ENCODE measurements at places on chromosomes 7 and 10.

GRCh38 chr7:84786073-84786472 lies 400.8 kb downstream of the SEMA3D start:
- no peak for DNase-seq

DNA sequence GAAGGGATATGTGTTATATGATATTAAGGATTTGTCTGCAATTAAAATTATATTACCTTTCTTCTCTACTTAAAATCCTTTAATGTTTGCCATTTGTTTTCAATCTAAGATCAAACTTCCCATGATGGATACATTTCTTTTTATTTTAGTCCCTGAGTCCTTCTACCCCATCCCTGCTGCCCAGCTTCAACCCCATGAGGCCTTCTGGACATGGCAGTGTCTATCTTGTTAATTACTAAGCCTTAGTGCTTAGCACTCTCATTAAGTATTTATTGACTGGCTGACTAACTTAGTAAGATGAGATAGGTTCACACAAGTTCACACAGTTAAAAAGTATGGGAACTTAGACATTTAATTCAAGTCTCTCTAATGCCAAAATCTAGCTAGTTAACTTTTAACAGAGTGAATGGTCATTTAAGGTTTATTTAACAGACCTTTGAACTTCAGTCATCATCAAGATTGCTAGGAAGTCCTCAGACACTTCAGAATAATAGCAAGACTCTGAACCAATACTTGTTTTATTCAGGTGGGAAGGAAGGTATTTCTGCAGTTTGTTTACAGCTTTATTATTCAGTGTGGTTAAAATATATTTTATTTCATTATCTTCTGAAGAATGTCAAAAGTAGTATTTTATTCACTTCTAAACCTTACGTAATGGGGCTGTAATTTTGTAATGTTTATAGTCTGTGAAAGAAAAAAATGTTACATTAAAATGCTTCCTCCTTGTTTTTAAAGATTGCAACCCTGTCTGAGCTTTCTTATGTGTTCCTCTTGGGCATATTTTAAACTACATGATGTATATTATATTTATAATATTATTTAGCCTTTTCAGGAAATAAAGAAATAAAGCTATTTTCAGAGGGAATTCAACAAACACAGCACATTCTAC lies 848.9 kb downstream of the REEP3 start:
- DNase-seq, result no peak

- no peak for DNase-seq
These were observed 425.0 kb downstream of the PHTF2 start for GRCh38 chr7:78223598-78223997.

GRCh38 chr10:119348516-119349240 lies 141.3 kb downstream of the GRK5 start:
- no peak for DNase-seq

DNA sequence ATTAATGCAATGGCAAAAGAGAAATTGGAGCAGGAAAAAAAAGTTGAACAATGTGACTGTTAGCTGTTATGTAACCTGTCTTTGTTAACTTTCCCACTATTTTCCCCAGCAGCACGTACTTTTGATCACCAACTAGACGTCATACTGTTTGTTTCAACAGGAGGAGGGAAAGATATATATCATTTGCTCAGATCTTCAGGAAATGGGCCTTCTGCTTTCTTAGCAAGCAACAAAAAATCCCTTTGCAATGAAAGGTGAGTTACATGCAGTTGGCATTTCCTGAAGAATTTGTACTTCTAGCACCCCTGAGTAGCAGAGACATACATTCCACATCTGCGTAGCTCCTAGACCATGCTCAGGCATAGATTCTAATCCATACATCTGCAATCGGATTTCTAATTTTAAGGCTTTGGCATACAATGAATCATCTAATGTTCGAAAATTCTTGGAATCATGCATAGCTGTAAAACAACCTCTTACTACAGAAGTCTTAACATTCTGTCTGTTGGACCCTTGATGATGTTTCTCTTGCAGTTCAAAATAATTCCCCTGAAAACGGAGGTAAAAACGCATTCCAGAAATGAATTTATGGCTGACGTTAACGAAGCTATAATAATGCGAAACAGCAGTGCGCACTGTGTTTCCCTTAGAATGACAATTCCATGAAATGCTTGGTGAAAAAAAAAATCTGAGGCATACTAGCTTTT lies 286.9 kb upstream of the MGMT start:
- no peak for DNase-seq

GRCh38 chr7:150838965-150839650 lies 13.2 kb upstream of the AOC1 start:
- no peak for DNase-seq

Data from foreskin keratinocyte (primary cell).